ENCODE measurements at places on chromosomes 2 and 18.

GRCh38 chr2:174797781-174798276, 33.6 kb upstream of the CHRNA1 start:
- DNase-seq, result no peak

DNA sequence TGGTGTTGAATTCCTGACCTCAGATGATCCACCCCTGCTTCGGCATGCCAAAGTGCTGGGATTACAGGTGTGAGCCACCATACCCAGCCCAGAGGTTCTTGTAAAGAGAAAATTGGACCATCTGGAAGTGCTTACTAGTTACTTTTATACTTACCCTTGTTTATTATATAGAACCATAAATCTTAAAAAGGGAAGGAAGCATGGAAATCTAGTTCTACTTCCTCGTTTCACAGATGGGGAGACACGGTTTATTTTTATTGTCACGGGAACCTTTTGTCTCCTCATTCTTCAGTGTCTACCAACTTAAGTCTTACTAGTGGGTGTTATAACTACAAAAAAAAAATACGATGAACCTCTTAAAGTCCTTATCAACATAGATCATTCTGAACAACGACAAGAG, 45.8 kb upstream of the PDK1 start:
- DNase-seq, result no peak

DNA sequence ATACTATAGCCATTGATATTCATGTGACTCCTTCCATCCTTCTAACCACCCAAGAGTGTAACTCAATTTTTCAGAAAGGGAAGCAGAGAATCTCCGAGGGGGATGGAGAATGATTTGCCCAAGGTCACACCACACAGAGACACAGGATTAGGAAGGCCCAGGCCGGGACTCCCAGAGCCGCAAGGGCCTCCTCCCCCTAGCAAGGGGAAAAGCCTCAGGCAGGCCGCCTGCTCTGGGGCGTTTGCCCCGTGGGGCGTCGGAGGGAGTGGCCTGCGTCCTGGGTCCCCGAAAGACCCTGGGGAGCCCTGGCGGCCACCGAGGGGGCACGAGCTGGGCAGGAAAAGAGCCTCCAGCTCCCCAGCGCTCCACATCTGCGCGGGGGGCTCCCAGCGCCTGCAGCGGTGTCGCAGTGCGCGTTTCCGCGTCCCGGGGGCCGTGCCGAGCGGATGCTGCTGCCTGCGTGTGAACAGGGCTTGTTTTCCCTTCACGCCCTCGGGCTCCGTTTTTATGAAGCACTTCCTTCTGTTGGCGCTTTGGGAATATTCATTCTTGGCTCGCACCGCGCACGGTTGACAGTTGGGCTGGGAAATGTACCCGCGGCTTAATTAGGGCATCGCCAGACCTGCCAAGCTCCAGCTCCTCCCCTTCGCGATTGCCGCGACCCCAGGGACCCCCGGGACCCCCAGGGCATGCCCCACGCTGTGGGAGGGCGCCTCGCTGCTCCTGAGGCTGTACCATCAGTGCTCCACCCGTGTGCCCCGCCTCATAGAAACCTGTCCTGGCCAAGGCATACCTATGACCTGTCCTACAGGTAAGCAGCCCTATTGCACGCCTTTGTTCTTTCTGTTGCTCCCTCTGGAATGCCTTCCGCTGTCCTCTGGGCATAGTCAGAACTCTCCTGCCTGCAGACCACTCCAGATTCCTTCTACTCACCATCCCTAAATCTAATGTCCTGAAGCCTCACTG, 158.9 kb upstream of the GLI2 start:
- DNase-seq, result no peak

GRCh38 chr18:37637478-37637850, 71.9 kb upstream of the CELF4 start:
- DNase-seq, result no peak

DNA sequence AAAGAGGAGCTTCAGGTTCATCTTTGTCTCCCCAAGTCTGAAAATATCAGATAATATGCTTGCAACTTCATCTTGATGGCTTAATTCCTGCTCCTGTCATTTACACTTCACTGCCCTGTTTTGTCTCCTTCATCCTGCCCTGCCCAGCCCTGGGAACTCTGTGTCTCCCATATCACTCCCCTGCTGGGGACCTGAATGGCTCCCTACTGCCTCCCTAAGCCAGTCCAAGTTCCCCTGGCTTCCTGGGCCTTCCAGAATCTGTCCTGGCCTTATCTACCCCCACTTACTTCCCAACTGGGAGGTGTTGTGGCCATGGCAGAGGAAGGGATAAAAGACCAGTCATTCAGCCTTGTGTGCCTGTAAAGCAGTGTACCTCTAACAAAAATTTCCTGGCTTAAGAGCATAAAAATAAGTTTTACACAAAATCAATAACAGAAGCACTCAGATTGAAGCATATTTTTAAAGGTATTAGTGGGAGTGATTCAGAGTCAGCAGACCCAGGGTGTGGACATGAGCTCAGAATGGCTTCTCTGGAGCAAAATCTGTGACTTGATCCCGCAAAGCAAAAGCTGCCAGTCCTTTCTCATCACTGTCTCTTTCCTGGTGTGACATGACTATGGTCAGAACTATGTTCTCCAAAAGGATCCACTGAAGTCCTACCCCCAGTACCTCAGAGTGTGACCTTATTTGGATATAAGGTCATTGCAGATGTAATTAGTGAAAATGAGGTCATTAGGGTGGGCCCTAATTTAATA, 59.1 kb downstream of the INO80C start:
- no peak for DNase-seq

GRCh38 chr2:144015655-144016245, 504.2 kb downstream of the ZEB2 start:
- DNase-seq, result no peak

DNA sequence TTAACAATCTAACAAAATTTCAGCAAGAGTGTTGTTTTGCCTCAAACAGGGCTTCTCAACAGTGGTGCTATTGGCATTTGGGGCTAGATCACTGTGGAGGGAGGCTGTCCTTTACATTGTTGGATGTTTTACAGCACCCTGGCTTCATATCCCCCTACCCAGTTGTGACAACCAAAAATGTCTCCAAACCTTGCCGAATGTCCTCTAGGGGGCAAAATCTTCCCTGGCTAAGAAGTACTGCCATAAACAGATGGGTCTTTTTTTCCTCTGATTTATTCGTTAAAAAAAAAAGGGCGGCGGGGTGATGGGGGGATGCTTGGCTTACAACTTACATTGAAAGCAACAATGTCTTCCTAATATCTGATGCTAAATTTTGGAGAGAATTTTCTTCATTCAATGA, 207.6 kb upstream of the CCDC150 start:
- DNase-seq, result no peak

- no peak for DNase-seq
Observed at GRCh38 chr2:118061135-118061955, 26.9 kb upstream of the INSIG2 start.

- no peak for DNase-seq
Observed at GRCh38 chr2:134073023-134073422, 180.8 kb upstream of the MGAT5 start.

- no peak for DNase-seq
Observed at GRCh38 chr2:239463541-239464165, 62.8 kb upstream of the HDAC4 start.

DNA sequence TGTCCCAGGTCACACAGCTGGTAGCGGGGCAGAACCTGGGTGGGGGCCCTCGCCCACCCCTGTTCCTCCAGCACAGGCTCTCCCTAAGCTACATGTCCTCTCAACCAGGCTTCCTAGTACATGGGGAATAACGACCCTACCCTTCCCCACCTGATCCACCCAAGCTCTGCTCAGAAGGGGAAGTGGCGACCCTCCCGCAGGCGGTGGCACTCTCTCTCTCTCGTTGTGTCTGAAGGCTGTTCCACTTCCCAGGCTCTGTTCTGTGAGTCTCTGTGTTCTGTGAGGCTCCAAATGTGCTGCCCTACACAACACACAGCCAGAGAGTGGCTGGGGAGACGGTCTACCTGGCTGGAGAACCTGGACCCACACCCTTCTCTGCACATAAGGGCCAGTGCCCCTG, 135.8 kb downstream of the COPS8 start:
- no peak for DNase-seq

DNA sequence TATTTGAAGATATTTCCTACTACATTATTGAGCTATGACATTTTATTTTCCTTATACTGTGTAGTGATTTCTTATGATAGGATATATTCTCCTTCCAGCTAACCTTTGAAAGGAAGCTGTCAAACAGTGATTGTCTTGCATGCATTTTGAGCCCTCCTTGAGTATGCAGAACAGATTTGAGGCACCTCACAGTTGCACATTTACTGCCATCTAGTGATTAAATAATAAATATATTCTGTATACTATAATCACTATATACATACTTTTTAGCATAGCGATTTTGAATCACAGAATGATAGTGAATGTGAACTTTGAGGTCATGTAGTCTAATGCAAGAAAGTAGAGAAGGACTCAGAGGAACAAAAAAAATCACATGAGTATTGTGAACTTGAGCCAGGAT, 268.4 kb upstream of the CDH19 start:
- no peak for DNase-seq

- no peak for DNase-seq
Observed at GRCh38 chr2:185375731-185376130, 362.9 kb upstream of the FSIP2 start.

GRCh38 chr2:50987616-50988313, 44.2 kb downstream of the NRXN1 start:
- DNase-seq, result no peak

DNA sequence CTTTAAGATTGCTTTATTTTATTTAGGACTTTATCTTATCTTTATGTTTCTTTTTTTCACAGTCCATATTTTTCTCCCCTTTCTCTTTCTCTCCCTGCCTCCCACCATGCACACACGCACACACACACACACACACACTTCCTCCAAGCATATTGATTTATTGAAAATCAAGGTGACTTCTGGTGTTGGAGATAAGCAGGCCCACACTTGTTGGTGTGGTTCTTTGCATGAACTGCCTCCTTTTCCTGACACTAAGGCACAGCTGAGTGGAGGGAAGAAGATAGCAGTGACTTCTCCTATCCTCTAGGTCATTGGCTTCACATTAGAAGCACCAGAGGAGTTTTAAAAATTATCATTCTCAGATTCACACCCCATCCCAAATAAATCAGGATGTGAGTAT, 18.0 kb downstream of the TBR1 start:
- no peak for DNase-seq

DNA sequence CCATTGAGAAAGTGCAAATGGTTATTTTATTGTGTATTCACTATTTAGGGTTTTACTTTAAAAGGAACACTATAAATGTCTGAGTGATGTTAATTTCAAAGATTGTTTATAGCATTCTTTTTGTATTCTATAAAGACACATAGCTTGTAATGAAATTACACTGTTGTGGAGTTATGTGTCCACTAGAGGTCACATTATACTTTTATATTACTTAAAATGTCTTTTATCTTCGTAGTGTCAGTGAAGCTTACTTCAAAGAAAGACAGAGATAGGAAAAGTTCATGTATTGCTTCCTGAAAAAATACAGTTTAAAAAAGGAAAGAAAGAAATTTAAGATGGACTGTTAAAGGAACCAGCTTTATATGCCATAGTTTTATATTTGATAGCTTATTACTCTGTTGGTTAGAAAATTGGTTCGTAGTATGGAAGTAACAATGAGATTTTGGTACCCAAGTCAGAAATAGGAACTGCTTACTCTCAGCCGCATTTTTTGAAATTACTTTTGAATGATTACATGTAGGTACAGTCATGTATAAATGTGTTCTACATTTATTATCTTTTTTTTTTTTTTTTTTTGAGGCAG, 20.5 kb downstream of the APLF start:
- no peak for DNase-seq

All from HuH-7.5 (cell line).